ENCODE measurements at places on chromosomes 1 and 21.

DNA sequence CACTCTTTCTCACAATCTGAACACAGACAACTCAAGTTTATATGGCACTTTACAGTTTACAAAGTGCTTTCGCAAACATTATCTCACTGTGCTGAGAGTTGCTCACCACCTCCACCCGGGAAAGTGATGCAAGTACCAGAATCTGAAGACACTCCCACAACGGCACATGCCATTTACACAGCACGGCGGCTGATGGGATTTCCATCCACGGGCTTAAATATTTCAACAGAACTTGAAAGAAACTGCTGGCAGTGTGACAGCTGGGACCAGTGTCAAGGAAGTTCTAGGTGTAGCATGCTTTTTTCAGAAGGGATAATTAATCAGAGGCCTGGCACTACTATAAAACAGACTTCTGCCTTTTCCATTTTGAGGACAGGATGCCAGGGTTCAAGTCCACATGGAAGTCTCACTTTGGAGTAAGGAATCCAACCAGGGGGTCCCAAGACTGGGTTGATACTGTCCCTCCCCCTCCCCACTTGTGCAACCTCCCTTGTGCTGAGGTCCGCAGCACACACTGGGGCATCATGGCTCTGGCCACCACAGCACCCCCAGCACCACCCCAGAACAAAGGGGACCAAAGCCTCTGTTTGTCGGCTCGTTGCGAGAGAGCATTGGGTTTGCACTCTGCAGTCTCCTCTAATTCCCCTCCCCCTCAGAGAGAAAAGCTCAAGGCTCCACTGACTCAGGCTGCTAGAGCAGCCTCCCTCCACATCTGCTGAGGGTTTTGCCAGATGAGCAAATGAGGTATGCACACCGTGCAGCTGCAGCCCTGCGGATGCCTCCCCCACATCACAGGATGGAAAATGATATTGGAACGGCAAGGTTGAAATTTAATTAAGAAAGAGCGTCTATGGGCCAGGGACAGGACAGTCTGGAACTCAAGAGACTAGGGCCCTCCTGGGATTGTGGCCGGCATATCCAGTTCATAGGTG lies 154.9 kb downstream of the TGFBR3 start:
- peak; percentile 31 for DNase-seq

DNA sequence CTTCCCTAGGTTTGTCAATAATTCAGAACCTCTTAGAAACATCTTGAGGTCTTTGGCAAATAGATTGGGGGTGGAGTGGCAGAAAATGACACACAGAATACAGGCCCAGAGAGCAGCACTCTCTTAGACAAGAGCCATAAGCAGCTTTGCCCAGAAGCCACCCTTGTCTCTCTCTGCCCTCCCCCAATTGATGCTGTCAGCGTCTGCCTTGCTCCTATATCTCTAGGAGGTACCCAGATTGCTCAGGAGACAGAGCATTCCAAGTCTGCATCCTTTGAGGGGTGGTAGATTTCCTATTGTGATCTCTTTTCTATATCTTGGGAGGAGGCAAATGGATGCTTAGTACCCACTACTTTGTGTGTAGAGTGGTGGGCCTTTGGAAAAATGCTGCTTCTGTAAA lies 1.8 kb downstream of the RGL1 start:
- no peak for DNase-seq

DNA sequence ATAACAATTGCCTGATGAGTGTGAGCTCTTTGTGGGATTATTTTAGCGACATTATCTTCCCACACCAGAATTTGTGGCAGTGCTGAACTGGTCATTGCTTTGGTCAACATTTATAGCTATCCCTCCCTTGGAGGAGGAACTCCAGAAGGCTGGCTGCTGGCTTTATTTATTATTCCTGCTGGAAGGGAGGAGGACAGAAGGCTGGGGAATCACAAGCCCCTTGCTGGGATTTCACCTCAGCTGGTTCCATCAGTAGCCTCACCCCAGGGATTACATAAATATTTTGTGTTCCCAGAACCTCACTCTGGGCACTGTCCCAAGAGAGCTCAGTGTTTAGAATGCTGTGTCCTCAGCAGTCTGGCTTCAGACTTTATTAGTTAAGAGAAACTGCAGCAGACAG lies 102.8 kb upstream of the C1orf21 start:
- no peak for DNase-seq

- no peak for DNase-seq
Measured at GRCh38 chr1:53869454-53870117, 20.0 kb downstream of the YIPF1 start.

GRCh38 chr21:14080764-14081096 lies 130.0 kb downstream of the LIPI start:
- DNase-seq = no peak

- DNase-seq = no peak
Measured at GRCh38 chr1:54705153-54705552, 10.5 kb upstream of the TTC4 start.

GRCh38 chr1:221335161-221336101 lies 406.5 kb downstream of the DUSP10 start:
- no peak for DNase-seq

DNA sequence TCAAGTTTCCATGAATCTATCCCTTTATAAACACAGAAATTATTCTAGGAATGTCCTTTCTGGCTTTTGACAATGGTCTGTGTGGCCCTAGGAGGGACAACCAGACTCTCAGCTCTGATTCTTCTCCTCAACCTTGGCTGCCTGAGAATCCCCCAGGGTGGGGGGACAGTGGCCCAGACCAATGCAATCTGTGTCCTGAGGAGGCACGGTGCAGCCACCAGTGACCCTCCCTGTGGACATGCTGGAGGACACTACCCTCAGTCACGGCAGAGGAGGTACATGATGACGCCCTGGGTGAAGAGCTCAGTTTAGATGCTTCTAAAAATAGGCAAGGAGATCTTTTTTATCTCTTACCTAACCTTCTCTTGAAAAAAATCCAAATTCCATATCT lies 91.7 kb downstream of the PGBD5 start:
- DNase-seq = no peak

DNA sequence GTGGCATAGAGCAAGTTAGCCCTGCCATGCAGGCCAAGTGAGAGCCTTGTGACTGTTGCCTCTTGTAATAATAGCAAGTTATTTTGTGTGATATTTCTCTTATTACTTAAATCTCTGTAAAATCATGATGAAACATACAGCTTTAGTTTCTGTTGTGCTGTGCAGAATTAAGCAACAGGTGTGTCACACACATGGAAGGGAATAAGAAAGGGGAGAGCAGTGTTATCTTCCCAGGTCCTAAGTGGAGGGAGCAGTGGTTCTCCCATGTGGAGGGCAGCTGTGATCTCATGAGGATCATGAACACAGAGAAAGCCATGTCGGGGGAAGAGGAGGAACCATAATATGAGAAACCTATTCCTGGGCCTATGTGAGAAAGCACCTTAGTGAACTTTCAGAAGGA lies 25.2 kb upstream of the SCYL3 start:
- no peak for DNase-seq
